ENCODE measurements at places on chromosomes 4 and X.

DNA sequence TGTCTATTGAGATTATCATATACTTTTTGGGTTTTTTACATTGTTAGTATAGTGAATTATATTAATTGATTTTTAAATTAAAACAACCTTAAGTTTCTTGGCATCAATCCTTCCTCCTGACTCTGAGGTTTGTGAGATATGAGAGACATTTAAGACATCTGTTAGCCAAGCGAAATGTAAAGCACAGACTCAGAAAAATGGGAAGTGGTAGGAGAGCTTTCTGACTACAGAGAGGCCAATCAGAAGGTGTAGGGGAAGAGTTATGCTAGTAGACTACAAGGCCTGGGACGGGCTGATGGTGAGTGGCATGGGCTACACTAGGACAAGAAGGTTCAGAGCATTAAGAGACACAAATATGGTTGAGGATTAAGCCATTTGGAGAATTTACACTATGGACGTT lies 255.4 kb downstream of the PRDM5 start:
- DNase-seq = peak; percentile 7

DNA sequence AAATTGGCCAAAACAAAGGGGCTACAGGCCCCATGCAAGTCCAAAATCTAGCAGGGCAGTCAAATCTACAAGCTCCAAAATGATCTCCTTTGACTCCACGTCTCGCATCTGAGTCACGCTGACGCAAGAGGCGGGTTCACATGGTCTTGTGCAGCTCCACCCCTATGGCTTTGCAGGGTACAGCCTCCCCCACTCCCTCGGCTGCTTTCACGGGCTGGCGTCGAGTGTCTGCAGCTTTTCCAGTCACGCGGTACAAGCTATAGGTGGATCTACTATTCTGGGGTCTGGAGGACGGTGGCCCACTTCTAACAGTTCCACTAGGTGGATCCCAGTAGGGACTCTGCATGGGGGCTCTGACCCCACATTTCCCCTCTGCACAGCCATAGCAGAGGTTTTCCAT lies 99.2 kb upstream of the KCNIP4 start:
- no peak for DNase-seq

DNA sequence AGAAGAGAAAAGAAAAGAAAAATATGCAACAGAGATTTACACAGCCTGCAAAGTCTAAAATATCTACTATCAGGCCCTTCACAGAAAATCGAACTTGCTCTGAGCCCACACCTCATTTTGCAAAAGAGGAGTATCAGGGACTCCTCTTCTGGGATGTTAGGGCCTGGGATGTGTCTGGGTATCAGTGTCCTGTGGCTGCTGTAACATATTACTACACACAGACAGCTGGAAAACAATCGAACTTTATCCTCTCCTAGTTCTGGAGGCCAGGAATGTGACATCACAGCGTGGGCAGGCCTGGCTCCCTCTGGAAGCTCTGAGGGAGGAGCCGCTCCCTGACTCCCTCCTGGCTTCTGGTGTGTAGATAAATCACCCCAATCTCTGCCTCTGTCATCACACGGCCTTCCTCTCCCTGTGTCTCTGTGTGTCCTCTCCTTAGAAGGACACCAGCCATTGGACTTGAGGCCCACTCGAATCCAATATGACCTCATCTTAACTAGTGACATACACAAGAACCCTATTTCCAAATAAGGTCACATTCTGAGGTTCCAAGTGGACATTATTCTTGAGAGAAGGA lies 52.9 kb downstream of the PPP2R2C start:
- DNase-seq = no peak

GRCh38 chr4:40850496-40850895 lies 100.7 kb downstream of the NSUN7 start:
- no peak for DNase-seq

DNA sequence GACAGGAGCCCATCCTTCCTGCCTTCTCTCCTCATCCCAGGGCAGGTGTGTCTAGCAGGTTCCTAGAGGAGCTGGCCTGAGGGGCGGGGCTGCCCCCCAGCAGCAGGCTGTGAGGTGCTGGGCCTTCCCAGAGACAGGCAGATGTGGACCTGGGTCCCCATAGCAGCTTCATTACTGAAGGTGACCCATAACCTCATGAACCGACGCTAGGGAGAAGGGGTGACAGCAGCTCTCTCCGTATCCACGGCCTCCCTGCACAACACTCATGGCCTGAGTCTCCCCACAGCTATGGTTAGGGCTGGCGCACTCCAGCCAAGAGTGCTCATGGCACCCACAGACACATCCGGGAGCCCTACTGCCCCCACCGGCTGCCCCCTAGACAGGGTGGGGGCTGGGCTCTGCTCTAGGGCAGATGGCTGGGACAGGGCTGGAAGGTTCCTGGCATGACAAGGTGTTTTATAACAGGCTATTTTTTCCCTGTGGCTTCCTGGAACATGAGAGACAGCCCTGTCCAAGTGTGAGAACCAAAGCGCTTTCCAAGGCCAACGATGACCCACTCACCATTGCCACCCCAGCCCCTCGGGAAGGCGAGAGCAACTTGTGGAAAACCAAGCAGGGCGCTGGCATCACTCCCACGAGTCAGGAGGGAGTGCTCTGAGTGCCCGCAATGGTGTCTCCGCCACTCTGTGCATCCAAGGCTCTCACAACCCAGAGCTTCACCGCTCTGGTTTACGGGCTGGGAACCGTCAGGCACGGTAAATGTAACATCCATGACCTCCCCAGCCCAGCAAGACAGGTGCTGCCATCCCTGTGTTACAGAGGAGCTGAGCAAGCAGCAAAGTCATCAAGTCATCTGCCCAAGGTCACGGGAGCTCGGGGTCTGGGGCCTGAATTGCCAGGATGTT lies 59.8 kb downstream of the ACOX3 start:
- DNase-seq = no peak

- no peak for DNase-seq
Measured at GRCh38 chr4:103482893-103483292, 236.9 kb downstream of the TACR3 start.
